Upper lobe of right lung (tissue), 1 donor: ENCODE measurements at places on chromosomes 4 and X.

GRCh38 chr4:39525822-39526690 is 1.2 kb downstream of the UGDH start:
- no peak for DNase-seq
- H3K4me1 ChIP-seq = peaks cover 8% of the 10 kb centered on the region
- peak overlapping the region; percentile 97 for H3K27ac ChIP-seq
- H3K36me3 ChIP-seq = no peaks in the 10 kb centered on the region
- peak overlapping the region; percentile 91 for H3K4me3 ChIP-seq

GRCh38 chr4:1194010-1194900 is 21.9 kb upstream of the SPON2 start:
- no peak overlapping the region for H3K4me3 ChIP-seq
- peaks cover 27% of the 10 kb centered on the region for H3K4me1 ChIP-seq
- no peaks in the 10 kb centered on the region for H3K36me3 ChIP-seq
- DNase-seq = peak; percentile 70

DNA sequence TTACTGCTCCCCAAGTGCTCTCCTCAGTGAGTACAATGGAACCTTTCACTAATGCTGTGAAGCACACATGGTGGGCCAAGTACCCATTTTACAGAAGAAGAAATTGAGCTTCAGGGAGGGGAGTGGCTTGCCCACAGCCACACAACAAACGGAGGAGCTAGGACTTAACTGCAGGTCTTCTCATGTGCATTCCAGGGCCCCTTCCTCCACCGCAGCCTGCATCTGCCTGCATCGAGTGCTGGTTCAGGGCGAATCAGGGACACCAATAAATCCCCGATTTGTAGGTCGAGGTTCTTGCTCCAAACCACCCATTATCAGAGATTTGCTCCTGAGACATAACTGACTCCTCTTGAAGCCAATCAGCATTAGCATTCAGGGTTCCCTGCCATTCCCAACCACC is 100.9 kb downstream of the MAMLD1 start:
- H3K27ac ChIP-seq = no peak overlapping the region
- H3K36me3 ChIP-seq = no peaks in the 10 kb centered on the region
- H3K4me1 ChIP-seq = no peaks in the 10 kb centered on the region
- no peak overlapping the region for H3K4me3 ChIP-seq

GRCh38 chr4:7139167-7139982 is 53.0 kb upstream of the SORCS2 start:
- no peaks in the 10 kb centered on the region for H3K36me3 ChIP-seq
- peaks cover 8% of the 10 kb centered on the region for H3K4me1 ChIP-seq
- no peak for DNase-seq

GRCh38 chr4:174394915-174395314 is 111.2 kb downstream of the CEP44 start:
- no peaks in the 10 kb centered on the region for H3K27me3 ChIP-seq
- no peak for DNase-seq
- H3K4me1 ChIP-seq = no peaks in the 10 kb centered on the region

DNA sequence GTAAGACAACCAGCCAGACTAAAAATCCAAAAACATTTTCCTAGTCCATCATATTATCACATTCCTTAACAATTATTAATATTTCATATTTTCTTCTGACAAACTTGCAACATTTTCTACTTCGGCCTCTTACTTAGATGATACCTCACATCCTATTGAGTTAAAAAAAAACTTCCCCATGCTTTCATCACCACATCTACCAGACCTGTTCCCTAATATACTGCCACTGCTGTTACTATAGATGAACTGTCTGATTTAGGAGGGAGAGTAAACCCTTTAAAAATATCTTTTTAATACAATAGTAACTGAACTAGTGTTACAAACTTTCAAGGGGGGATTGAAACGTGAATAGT is 1.5 kb downstream of the FAM200B start:
- H3K36me3 ChIP-seq = peaks cover 19% of the 10 kb centered on the region
- H3K27ac ChIP-seq = no peak overlapping the region
- H3K4me3 ChIP-seq = peak overlapping the region; percentile 74
- DNase-seq = no peak
- H3K27me3 ChIP-seq = no peaks in the 10 kb centered on the region
- peaks cover 12% of the 10 kb centered on the region for H3K4me1 ChIP-seq

DNA sequence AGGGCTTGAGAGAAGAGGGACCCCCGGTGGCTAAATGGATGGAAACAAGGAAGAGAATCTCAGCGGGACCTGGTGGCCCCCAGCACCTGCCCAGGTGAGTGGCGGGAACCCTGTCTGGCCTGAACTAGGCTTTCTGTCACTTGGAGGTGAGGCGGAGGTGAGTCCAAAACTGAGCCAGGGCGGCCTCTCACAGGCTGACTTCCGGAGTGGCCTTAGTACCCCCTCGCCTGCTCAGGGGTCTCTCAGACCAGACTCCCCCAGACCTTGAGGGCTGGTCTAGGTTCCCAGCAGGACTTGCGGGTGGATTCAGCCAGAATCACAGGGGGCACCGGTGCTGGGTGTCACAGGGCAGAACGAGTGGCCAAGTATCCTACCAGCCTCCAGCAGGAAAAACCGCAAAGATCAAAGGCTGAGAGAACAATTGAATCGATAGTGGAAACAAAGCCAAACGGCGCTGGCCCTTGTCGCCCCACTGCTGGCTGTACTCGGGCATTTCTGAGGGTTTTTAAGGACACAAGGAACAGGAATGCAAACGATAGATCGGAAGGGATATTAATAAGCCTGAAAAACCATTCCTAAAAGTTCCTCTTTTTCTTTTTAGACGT is 67.8 kb downstream of the WFS1 start:
- peaks cover 47% of the 10 kb centered on the region for H3K27me3 ChIP-seq
- no peak overlapping the region for H3K4me3 ChIP-seq

DNA sequence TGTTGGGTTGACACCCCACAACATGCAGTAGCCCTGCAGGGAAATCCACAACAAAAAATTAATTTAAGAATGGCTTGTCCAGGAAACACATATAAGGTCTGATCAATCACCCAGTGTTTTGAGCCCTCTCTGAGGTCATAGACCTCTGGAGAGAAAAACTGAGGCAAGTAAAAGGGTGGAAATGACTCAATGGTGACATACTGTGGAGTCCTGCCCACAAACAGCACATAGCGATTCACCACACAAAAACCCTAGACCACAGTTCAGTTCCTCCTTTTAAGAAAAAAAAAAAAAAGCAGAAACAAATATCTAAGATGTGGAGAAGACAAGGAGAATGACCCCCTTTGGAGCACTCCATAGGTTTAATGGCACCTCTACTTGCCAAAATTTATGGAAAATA is 2691.0 kb downstream of the PCDH7 start:
- DNase-seq = no peak
- no peak overlapping the region for H3K4me3 ChIP-seq
- no peaks in the 10 kb centered on the region for H3K4me1 ChIP-seq
- H3K27me3 ChIP-seq = no peaks in the 10 kb centered on the region

GRCh38 chr4:76426272-76426671 is 5.3 kb upstream of the CCDC158 start:
- no peaks in the 10 kb centered on the region for H3K36me3 ChIP-seq
- no peak for DNase-seq
- H3K27me3 ChIP-seq = no peaks in the 10 kb centered on the region
- no peak overlapping the region for H3K27ac ChIP-seq
- H3K4me1 ChIP-seq = no peaks in the 10 kb centered on the region

DNA sequence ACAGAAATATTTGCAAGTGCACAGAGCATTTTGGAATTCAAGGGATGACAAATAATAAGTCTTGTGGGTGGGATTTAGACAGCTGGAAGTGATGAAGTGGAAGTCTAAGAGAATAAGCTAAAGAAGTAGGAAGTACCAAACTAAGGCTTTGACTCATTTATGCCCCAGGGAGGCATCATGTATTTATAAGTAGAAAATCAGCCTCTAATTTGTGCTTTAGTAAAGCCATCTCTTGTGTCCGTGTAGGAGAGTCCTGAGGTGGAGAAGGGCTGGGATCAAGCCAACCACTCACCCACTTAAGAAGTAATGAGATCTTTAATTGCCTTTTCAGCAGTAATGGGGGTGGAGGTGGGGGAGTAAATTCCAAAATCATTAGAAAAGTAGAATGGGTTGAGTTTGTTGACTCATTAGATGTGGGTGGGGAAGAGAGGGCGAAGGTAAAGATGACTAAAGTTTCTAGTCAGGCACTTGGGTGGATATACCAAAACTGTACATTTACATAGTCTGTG is 356.7 kb downstream of the STIM2 start:
- no peak overlapping the region for H3K27ac ChIP-seq
- no peak overlapping the region for H3K4me3 ChIP-seq
- DNase-seq = no peak
- no peaks in the 10 kb centered on the region for H3K27me3 ChIP-seq
- no peaks in the 10 kb centered on the region for H3K4me1 ChIP-seq
- no peaks in the 10 kb centered on the region for H3K36me3 ChIP-seq

DNA sequence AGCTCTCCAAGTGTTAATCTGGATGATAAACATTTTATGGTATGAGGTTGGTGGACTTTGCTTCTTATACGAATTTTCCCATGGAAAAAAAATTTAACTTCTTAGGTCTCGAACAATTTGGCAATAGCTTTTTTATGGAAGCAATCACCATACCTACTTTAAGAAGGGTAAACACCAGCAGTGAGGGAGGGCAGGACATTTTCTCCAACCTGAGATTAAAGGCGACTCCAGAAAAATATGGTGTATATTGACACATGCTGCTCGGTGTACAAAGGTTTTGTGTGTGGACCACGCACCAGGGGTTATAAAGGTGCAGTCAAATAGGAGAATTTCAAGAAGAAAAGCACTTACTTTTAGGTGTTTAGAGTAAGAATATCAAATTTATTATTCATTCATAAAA is 34.2 kb upstream of the SULT1E1 start:
- H3K4me3 ChIP-seq = no peak overlapping the region
- DNase-seq = no peak
- H3K4me1 ChIP-seq = no peaks in the 10 kb centered on the region
- H3K27ac ChIP-seq = no peak overlapping the region

GRCh38 chrX:109862433-109862832 is 129.4 kb upstream of the ACSL4 start:
- H3K27ac ChIP-seq = no peak overlapping the region
- no peak overlapping the region for H3K4me3 ChIP-seq
- peaks cover 1% of the 10 kb centered on the region for H3K4me1 ChIP-seq
- no peak for DNase-seq
- no peaks in the 10 kb centered on the region for H3K27me3 ChIP-seq
